ENCODE measurements at places on chromosomes 7 and 10. TPM values are rescaled to one million over a fixed set of nuclear protein-coding genes. Genes with fewer than 3 reads are reported as not detected.

Gene CDH23
- total RNA-seq, result 4.8 TPM

Gene CXCL12
- not detected for total RNA-seq

Gene CYP2E1
- 0.39 TPM for total RNA-seq

Gene MSMB
- total RNA-seq, result not detected

Gene TMEM225B
- total RNA-seq, result 2.4 TPM

Gene NME8
- total RNA-seq, result not detected

Gene UPK3B
- 1.1 TPM for total RNA-seq
